Stimulated activated CD8-positive, alpha-beta memory T cell treated with anti-CD3 and anti-CD28 coated beads, Interleukin-7, amount 100 ng/mL, for 1 hour (primary cell): ENCODE measurements at places on chromosomes 1 and 21.

DNA sequence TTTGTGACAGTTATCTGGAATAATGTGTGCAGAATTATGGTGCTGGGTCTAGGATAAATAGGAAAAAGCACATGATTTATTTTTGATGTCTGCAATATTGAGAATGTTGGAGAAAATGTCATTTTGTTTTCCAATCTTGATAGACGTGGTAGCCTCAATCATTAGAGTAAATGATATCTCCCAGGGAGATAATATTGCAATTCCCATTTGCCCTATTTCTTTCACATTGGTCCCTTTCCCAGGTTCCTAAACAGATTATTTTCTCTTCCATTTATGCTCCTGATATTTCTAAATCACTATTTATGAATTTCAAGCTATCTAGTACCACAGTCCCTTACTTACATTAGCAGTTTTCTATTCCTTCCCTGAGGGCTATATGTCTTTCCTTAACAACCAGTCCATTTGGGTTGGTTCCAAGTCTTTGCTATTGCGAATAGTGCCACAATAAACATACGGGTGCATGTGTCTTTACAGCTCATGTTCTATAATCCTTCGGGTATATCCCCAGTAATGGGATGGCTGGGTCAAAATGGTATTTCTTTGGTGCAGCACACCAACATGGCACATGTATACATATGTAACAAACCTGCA, 447.3 kb downstream of the PLA2G4A start:
- no peak for DNase-seq

- no peak for DNase-seq
Observed at GRCh38 chr1:89966656-89967055, 28.3 kb upstream of the ZNF326 start.

GRCh38 chr1:231665101-231665500, 38.5 kb downstream of the DISC1 start:
- DNase-seq: no peak

DNA sequence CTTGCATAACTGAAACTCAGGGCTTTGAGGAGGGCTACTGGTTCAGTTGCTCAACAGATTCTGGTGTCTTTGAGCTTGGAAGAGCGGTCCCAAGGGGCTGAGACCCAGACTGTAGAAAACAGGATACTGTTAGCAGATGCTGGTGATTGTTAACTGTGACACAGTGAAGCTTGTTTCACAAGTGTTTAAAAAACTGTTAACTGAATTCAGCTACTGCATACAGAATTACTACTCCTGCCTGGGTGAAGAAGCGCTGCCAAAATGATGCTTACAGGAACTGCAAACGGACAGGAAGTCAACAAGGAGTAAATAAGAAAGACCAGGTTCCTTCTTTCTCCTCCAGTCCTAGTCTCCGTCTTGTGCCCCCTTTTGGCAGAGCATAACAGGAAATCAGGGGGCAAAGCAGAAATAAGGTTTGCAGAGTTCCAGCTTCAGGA, 195.3 kb upstream of the USP25 start:
- no peak for DNase-seq

GRCh38 chr1:19437891-19438294, 47.4 kb downstream of the CAPZB start:
- no peak for DNase-seq

- DNase-seq: no peak
Observed at GRCh38 chr1:206908038-206908437, 10.8 kb downstream of the IL24 start.

GRCh38 chr1:46535063-46535462, 16.4 kb downstream of the KNCN start:
- DNase-seq: no peak

GRCh38 chr1:25799935-25800702, at the start of gene SELENON:
Gene SELENON (plus strand): TSS chr1:25800193. CDS start chr1:25800231, 38 bp downstream.
- DNase-seq: no peak

DNA sequence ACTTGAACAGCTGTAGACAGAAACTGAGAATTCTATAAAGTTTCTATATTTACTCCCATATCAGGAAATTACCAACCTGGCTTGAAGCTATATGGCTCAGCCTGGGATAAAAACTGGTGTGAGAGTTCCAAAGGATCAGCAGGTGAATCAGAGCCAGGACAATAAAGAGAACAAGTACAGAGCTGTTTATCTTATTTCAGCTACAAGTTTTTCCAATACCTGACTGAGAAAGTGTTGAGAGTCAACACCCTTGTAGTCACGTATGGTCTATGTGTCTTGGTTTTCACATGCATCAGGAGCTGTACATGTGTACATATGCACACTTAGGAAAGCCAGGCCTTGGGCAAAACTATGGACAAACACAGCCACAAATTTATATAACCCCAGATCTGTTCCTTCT, 40.7 kb upstream of the CXADR start:
- no peak for DNase-seq

- DNase-seq: no peak
Observed at GRCh38 chr1:99886841-99887240, 36.7 kb downstream of the AGL start.

GRCh38 chr1:206117151-206117948, at the start of gene AVPR1B:
Gene AVPR1B (minus strand): TSS chr1:206117388. CDS start chr1:206116890, 498 bp downstream.
- no peak for DNase-seq

- no peak for DNase-seq
Observed at GRCh38 chr1:246005067-246005466, 502.0 kb downstream of the SMYD3 start.

DNA sequence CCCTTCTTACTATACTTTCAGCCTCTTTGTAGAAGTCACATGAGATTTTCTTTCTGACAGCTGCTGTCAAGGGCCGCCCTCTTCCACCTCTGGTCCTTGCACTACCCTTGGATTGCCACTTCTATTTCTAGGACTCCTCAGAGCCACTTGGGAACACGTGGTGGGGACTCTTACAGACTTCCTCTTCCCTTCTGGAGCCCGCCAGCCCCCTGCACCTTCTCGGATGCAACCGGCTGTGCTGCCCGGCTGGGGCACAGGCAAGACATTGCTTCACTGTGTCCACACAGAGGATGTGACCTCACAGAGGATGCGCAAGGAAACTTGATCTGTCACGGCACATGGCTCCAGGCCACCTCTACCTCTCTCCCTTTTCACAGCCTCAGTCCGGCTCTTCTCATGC, 2.4 kb upstream of the IKBKE start:
- DNase-seq: no peak

- no peak for DNase-seq
Observed at GRCh38 chr1:36602184-36602583, 119.5 kb upstream of the CSF3R start.

GRCh38 chr21:38384675-38385426, 113.4 kb downstream of the ERG start:
- DNase-seq: no peak

DNA sequence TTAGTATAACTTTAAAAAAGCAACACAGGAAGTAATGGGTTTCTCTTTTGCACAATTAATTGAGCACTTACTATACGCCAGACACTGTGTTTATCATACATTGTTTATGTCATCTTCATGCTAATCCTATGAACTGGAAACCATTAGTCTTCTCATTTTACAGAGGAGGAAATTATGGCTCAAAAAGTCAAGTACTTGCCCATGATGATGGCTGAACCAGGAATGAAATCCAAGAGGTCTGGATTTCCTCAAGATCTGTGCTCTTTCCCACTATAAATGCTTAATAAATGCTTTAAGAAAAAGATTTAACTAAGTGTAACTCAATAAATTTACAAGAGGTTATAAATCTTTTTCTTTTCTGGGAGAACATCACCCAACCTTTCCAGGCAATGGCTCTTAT, 303.7 kb upstream of the RRP15 start:
- no peak for DNase-seq
